ENCODE measurements at places on chromosomes 5 and 9.

- DNase-seq: no peak
Measured at GRCh38 chr5:125595095-125595494, 828.1 kb upstream of the GRAMD2B start.

DNA sequence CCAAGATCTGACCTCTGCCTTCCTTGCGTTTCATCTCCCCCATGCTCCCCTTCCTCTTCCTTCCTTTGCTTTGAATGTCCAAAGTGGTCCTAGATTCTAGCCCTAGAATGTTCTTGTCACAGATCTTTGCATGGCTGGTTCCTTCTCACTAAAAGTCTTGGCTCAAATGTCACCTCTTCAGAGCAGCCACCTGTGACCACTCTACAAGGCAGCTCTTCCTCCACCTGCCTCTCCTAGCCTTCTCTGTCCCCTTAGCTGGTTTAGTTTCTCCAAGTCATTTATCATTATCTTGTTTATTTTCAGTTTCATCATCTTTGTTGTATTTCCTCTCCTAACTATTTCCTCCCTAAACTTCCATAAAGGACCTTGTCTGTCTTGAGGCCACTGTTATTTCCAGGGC, 7.1 kb upstream of the OCLN start:
- DNase-seq: no peak

- DNase-seq: no peak
Measured at GRCh38 chr9:130275156-130275555, 9.6 kb downstream of the HMCN2 start.

- DNase-seq: no peak
Measured at GRCh38 chr5:172973931-172974330, 9.6 kb upstream of the ATP6V0E1 start.

DNA sequence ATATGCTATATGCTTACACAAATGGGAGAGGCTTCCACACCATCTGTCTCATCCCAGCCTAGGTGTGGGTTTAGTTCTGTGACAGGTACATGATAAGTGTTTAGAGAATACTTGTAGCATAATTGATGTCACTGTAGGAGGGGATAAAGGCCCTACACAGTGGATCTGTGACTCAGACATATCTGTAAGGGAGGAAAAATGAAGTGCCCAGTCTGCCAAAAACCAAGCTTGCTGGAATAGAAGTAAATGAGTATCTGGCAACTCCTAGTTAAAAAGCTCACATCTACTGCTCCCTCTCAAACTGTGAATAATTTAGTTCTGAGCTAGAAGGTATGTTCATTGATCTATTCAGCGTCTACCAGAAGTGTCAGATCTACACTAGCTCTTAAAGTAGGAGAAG, 38.9 kb upstream of the FAM174A start:
- DNase-seq: no peak

DNA sequence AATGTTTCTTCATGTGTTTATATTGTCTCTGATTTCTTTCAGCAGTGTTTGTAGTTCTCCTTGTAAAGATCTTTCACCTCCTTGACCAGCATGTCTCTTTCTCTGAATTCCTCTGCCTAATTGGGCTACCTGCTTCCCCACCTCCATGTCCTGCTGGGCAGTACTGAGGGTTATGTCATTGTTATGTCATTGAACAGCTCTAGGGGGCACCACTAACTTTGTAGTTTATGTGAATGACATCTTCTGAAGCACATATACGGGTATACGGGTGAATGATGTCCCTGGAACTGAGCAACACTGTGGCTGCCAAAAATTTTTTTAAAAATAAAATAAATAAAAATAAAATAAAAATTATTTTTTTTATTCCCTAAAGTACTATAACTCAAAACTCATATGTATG, 16.9 kb upstream of the SNCAIP start:
- no peak for DNase-seq

GRCh38 chr9:99001892-99002291, 58.2 kb downstream of the COL15A1 start:
- DNase-seq: no peak
